NCI-H1417 treated with DMSO at 0.1 percent for 48 hours (cell line): ENCODE measurements at places on chromosomes 2 and 18.

GRCh38 chr2:240636563-240637115 is 11.4 kb downstream of the GPR35 start:
- no peak for DNase-seq

- DNase-seq: no peak
Measured at GRCh38 chr2:46086578-46087070, 210.6 kb upstream of the EPAS1 start.

- no peak for DNase-seq
Measured at GRCh38 chr2:136750065-136750464, 15.3 kb upstream of the THSD7B start.

- no peak for DNase-seq
Measured at GRCh38 chr2:108542071-108542470, 7.8 kb downstream of the LIMS1 start.

DNA sequence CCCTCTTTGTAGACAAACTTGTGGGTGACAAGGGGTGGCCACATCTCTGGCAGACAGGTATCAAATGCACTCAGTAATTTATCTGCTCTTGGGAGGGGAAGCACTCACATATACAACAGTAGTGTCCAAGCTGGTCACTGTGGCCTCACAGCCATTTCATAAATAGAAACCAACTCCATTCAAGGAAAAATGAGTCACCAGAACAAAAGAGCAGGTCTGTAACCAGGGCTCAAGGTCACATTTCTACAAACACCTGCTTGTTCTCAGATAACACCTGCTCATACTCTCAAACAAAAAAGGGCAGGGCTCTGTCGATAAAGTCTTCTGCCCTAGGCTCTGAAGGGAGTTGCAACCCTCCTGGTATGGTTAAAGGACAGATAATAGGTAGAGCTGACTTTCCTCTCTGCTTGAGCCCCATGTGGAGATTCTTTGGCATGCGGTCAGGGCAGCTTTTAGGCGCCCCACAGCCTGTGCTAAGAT is 459.0 kb downstream of the BCL11A start:
- peak; percentile 25 for DNase-seq

DNA sequence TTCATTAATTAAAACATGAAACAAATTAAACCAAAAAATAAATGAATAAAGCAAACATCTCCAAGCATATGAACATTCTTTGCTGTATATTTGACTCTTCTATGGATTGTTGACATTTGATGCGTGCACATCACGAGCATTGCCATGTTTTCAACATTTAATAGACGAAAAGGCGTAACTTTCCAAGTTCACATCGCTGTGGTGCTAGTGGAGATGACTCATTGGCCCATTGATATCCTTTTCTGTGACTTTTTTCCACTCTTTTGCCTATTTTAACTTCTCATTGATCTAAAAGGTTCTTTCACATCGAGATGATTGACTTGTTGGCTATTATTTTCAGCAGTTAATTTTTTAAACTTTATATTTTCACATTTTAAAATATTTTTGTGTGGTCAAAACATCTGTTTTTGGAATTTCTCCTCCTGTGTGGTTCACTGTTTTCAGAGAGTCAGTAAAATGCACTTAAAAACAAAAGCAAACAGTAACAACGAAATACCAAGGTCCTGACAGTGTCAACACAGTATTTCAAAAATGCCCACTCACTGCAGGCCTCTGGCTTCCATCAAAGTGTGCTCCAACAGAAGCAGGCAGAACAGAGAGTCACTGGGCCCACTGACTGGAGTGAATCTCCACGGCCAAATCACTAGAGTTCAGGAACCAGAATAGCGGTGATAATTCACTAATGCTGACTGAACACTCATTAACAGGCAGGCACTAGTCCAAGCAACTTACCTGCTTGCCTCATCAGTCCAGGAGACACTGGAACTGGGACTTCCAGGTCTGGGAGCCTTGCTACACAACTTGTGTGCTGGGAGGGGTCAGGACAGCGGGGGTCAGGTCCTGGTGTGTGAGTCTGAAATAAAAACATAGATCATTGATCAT is 372.2 kb upstream of the SMIM21 start:
- DNase-seq: no peak

GRCh38 chr2:20917719-20918572 is 95.0 kb upstream of the LDAH start:
- no peak for DNase-seq

- DNase-seq: no peak
Measured at GRCh38 chr18:36411745-36412168, 114.2 kb downstream of the FHOD3 start.

DNA sequence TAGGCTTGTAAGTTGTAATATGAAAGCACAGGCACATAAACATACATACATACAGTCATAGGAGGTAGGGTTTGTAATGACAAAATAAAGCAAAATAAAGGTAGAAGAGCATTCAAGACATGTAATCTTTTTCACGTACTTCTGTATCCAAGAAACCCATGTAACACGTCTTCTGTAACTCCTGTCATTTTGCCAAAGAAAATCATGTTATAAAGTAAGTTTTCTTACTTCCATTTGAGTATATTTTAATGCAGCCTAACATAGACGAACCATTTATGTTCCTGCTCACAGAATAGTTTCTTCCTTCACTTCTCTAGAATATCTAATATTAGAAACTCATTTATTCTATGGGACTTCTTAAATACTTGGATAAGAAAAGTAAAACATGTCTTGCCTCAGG is 1884.0 kb upstream of the CELF4 start:
- DNase-seq: no peak

GRCh38 chr2:145957929-145958328 is 1438.0 kb upstream of the ZEB2 start:
- no peak for DNase-seq

DNA sequence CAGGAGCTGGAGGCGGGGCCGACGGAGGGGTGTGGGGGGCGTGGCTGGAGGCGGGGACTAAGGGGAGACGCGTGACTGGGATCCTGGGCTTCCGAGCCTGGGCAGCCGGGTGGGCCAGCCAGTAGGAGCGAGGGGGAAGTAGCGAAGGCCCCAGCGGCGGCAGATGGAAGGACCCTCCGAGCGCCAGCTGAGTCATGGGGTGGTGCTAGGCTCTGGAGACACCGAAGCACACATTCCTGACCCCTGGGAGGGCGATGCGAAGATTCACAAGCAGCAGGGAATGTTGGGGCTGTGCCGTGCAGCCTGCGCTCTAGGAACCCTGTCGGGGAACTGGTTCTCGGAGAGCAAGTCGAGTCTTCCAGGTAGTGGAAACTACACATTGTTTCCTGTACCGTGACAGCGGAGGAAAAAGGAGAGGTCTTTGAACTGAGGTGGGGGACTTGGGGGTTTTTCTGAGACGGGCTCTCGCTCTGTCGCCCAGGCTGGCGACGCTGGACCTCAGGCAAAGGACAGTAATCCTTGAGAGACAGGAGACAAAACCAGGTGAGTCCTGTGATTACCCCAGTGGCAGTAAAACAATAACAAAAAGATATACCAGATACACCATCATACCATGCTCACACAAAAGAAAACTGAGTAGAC is 650 bp upstream of the AFG3L2 start:
- no peak for DNase-seq

DNA sequence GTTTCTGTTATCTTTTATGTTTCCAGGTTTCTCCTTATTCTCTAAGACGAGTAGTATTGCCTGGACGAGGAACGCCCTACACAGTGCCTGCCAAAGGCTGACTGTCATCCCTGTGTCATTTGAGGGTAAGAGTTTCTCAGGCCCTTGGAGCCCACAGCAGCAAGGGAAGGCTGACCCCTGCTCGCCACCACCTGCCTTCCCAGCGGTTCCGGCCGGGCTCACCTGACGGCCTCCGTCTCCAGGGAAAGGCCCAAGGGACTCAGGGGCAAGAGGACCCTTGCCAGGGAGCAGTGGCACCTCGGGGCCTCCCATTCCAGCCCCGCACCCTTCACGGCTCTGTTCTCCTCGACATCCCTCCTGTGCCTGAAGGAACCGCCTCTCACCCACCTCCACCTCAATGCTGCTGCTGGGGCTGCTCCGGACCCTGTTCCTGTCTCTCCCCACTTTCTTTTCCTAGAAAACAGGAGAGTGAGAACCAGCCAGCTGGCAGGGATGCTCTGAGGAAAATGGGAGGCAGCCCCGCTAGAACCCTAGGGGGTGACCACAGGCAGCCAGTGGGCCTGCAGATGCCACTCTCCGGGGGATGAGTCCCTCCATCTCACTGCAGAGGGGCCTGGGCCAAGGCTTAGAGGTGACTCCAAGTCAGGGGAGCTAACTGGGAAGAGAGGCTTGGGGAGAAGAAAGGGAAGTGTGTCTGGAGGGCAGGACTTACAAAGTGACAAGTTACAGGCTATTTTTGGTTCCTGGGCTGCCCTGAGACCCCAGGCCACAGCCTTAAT is 1.9 kb downstream of the LIMS2 start:
- DNase-seq: no peak

GRCh38 chr18:70453058-70453775 is 164.4 kb downstream of the SOCS6 start:
- no peak for DNase-seq

DNA sequence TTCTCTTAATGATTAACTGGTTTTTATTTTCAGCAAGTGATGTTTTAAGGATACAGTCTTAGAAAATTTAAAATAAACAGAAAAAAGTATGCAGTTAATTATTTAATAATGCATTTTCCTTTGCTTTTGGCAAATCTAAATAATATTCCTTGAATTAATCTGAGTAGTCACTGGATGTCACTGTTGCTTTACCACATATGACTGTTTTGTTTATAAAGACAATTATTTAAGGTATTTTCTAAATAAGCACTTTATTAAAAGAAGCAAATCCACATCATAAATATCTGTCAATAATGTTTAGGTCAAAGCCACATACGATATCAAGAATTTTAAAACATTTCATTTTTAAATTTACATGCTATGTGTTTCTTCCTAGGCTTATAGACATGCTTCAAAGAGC is 40.6 kb upstream of the TFPI start:
- no peak for DNase-seq

GRCh38 chr2:123415678-123416077 is 609.4 kb upstream of the CNTNAP5 start:
- DNase-seq: no peak

GRCh38 chr2:189171956-189172609 is 7.5 kb downstream of the COL5A2 start:
- no peak for DNase-seq

DNA sequence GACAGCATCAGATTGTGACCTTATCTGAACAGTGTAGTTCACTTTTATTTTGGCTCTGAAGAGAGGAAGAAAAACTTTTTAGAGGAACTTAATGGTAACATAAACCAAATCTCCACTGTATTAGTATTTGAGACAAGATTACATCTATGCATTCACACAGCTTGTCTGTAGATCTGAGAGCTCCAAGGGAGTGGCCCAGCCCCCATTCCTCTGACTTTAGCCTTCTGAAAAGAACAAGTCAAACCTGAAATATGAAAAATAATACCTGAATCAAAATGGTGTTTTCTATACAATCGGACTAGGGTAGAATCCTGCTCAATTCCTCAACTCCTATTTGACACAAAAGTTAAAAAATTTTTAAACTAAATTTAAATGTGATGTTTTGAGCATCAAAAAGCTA is 23.1 kb downstream of the STARD7 start:
- DNase-seq: no peak

GRCh38 chr2:109230941-109231420 is 102.0 kb downstream of the SH3RF3 start:
- no peak for DNase-seq

DNA sequence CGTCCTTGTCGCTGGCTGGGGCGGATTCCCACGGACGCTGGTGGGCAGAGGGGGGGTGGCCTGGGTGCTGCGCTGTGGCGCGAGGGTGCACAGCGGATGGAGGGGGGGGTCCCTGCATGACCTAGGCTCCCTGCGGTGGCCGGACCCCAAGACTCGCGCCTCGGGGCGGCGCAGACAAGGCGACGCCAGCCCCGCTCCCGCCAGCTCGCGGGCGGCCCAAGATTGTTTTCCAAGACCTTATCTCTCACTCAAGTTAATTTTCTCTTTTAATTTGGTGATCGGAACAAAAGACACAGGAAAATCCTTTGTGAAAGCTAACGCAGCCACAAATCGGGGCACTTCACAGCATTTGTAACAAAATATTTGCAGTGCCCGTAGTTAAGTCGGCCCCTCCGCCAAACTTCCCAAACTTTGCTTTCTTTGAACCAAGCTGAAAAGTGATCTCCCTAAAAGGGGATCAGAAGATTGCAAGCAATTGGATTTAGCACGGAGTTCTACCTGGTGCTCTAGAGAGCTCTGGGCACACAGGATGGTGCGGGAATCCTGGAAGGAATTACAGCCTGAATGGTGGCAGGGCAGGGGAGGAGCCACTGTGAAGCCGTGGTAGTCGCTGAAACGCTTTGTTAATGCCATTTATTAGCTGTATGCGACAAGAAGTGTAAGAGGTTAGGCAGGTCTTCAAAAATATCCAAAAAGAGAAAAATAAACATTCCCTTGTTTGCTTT is 4.8 kb upstream of the ID2 start:
- DNase-seq: peak; percentile 31

- DNase-seq: no peak
Measured at GRCh38 chr2:11406267-11406957, 59.5 kb downstream of the E2F6 start.

DNA sequence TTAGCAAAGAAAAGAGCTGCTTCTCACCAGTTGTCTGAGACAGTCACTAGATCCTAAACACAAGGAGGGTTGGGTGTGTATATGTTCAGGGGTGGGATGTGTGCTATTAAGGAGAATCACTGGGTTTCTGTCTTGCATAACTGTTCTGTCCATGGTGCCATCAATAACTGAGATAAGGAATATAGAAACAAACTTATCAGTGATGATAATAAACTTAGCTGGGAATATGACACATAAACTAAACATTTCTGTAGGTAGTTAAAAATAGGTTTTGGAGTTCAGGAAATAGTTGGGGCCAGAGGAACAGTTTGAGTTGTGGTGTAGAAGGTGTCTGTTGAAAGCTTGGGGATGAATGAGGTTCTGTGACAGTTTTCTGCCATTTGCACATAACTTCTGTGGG is 17.4 kb downstream of the NAPG start:
- DNase-seq: no peak

DNA sequence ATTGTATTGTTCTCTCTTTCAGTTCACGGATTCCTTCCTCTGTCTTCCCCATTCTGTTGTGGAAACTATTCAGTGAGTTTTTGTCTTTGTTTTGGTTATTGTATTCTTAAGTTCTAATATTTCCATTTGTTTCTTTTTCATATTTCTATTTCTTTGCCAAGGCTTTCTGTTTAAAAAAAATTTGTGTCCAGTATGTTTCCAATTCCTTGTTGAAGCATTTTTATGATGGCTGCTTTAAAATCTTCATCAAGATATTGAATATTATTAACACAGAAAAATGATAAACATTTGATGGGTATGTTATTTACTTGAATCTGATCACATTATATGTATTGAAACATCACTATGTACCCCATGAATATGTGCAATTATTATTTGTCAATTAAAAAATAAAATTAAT is 42.4 kb downstream of the ASB1 start:
- no peak for DNase-seq

- DNase-seq: no peak
Measured at GRCh38 chr2:226788064-226788463, 11.6 kb downstream of the IRS1 start.

DNA sequence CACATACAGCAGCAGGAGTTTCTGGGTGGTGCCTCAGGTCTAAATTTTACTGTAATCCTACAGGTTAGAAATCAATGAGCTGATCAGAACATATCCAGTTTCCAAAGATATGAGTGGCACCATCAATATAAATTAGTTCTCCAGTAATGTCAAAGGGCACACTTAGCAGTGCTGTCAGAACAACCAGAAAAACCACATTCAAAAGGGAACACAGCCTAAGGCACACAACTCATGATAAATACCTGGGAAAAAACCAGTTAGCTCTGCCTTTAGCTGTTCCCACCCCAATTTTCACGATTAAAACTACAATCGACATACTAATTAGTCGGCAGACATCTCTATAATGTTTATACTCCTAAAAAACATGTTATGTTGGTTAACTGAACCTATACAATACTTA is 31.5 kb downstream of the ATP8B1 start:
- no peak for DNase-seq
